Ureter (tissue), 1 donor: ENCODE measurements at places on chromosomes 12 and 14. TPM values are rescaled to one million over a fixed set of nuclear protein-coding genes. Genes with fewer than 3 reads are reported as not detected.

- DNase-seq, result peak; percentile 62
Measured at GRCh38 chr14:100221533-100222223, 17.3 kb upstream of the YY1 start.

The CLEC7A gene
- 9.0 TPM for total RNA-seq

The DNAI7 gene
- 1.5 TPM for total RNA-seq

DNA sequence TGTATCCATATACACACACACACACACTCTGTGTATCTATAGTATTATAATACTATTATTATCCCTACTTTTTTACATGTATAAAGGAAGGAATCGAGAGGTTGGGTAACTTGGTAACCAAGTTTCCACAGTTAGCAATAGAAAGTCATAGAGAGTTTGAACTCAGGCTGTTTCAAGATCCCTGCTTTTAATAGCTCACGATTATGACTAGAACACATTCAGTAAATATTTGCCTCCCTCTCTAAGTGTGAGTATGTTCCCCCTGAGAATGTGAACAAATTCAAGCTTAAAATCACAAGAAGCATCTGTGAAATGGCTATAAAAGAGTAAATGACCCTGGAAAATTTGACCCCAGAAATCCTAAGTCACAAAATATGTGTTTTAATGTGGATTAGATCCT is 11.0 kb upstream of the REP15 start:
- no peak for DNase-seq

DNA sequence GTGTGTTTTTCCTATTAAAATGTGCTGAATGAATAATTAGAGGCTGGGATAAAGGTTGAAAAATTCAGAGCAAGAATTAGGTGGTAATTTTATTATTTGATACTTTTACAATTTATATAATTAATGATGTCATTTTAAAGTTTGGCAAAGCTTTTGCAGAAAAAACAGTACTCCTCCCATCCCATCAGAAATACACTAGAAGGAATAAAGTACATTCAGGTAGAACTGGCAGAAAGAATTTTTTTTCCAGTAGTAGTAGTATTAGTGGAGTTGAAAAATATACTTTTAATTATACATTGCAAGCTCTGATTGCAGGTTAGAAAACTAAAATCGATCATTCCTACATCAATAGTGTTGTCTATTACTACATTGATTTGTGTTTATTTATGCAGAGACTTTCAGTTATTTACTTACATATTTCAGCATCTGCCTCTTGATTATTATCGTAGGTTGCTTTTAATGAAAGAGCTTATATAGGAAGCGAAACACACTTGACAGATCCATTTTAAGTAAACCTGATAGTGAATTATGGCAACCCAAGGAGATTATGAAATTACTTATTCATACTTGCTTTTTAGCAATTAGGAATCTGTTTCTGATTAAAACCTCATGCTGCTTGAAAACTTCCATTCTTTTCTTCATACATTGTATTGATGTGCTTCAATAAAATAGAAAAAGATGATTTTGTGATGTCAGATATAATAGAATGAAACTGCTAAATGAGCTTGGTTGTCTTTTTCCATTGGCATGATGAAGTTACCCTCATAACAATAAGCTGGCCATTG is 10.1 kb downstream of the FOXG1 start:
- no peak for DNase-seq

DNA sequence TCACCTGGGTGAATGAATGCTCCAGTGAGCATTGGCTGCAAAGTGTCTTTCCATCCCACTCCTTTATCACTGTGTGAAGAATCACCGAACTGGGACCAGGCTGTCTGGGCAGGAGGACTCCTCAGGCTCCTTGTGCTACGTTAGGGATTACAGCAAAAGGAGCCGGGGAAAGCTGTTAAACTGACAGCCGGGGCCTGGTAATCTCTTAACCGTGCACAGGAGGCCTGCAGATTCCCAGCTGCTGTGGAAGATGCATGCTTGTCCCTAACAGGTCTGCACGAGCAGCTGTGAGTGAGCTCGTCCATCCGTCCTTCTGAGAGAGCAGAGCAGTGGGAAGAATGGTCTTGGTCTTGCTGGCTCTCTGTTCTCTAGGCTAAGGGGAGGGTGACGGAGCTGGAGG is 231.5 kb downstream of the AACS start:
- DNase-seq, result no peak

DNA sequence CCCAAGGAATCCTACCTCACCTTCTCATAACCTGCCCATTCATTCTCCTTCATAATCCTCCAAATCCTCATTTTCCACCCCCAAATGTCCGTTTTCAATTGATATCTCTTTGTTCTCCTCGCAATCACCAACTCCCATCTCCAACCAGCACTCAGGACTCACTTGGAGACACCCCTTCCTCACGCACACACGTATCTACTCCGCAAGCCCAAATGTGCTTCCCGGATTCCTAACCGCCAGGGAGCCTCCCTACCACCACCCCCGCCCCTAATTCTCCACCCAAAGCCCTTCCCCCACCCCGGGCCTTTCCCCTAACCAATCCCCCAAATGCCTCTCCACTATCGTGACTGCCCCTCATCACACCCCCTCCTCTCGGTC is 304 bp downstream of the KCTD10 start:
- DNase-seq, result no peak

- no peak for DNase-seq
Measured at GRCh38 chr12:15858353-15858752, 23.8 kb upstream of the STRAP start.

- DNase-seq, result no peak
Measured at GRCh38 chr14:30191639-30192279, 264.1 kb upstream of the PRKD1 start.

The CLMN gene
- total RNA-seq, result 91.9 TPM

GRCh38 chr12:27359578-27360340 is 27.1 kb downstream of the BMAL2 start:
- DNase-seq, result no peak

DNA sequence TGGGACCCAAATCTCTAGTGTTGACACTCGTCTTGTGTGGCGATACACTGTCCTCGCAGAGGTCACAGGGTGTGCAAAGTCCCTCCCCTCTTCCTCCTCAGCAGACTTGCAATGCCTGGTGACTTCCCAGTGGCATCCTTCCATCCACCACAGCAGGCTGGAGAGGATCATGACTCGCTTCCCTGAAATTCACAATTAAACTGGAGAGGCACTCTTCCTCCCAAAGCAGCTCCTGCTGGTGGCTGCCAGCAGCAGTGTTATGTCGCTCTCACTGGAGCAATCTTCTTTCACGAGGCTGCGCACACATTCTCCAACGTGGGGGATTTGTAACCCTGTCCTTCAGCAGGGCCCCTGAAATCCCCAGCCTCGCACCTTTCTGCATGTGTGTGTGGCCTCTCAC is 145.2 kb upstream of the TMCC3 start:
- DNase-seq, result no peak

The LRTM2 gene
- not detected for total RNA-seq

DNA sequence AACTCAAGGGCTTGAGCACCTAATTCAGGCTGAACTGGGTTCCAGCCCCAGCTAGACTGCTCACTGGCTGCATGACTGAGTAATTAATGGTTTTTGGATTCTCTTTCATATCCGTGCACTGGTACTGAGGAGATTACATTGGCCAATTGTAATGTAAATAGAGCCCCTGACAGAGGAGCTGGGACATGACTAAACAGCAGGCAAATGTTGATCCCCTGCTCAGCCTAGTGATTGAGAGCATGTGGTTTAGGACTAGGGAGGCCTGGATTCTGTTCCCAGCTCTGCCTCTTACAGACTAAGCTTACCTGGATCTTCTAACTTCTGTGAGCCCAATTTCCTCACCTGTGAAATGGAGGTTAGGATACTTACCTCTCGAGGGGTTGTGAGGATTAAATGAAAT is 204.3 kb downstream of the ESR2 start:
- no peak for DNase-seq

DNA sequence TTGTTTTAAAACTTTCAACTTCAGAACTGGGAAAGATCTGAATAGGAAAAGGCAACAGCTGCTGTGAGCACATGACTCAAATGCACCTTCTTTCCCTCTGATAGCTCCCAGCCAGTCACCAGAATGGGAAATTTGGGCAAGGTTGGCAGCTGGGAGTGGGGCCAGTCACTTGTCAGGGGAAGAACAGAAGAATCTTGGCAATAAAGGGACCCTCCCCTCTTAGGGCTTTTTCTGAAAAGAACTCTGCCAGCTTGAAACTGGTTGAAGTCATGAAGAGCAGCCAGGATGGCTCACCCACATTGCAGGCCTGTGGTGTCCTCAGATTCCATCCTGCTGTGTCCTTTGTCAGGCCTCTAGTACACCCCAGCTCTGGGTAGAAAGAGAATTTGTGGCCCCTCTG is 10.3 kb upstream of the RIC8B start:
- DNase-seq, result no peak

- peak; percentile 62 for DNase-seq
Measured at GRCh38 chr12:2783936-2784600, 10.7 kb upstream of the FKBP4 start.

GRCh38 chr12:6723607-6724408 is at the start of gene COPS7A:
Gene COPS7A (plus strand): TSS chr12:6724046. CDS start chr12:6724657, 611 bp downstream.
- DNase-seq, result peak; percentile 97

GRCh38 chr14:55540847-55541773 is 38.9 kb upstream of the KTN1 start:
- no peak for DNase-seq

The TMEM30B gene
- total RNA-seq, result 34.0 TPM

- no peak for DNase-seq
Measured at GRCh38 chr14:95835121-95835730, 41.4 kb upstream of the TUNAR start.

DNA sequence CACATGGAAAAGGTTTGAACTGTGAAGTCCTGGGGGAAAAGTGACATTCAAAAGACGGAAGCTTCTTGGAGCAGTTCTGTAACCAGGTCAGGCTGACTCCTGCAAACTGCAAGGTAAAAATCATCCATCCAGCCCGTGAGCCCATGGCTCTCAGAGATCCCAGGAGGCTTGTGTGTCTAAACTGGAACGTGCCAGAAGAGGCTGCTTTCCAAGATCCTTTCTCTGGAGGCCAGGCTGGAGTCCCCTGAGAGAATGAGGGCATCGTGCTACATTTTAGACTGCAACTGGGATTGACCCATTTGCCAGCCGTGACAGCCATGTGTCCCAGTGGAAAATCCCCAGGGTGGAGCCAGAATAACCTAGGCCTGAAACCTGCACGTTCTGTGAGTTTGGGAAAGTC is 7.8 kb upstream of the WSCD2 start:
- DNase-seq, result no peak

The SLC38A4 gene
- total RNA-seq, result 37.1 TPM

The ASPG gene
- 6.4 TPM for total RNA-seq

GRCh38 chr12:39777465-39777864 is 157.9 kb upstream of the ABCD2 start:
- no peak for DNase-seq

The NPAS3 gene
- total RNA-seq, result 2.3 TPM

The GPD1 gene
- 1.7 TPM for total RNA-seq

The LMNTD1 gene
- not detected for total RNA-seq

DNA sequence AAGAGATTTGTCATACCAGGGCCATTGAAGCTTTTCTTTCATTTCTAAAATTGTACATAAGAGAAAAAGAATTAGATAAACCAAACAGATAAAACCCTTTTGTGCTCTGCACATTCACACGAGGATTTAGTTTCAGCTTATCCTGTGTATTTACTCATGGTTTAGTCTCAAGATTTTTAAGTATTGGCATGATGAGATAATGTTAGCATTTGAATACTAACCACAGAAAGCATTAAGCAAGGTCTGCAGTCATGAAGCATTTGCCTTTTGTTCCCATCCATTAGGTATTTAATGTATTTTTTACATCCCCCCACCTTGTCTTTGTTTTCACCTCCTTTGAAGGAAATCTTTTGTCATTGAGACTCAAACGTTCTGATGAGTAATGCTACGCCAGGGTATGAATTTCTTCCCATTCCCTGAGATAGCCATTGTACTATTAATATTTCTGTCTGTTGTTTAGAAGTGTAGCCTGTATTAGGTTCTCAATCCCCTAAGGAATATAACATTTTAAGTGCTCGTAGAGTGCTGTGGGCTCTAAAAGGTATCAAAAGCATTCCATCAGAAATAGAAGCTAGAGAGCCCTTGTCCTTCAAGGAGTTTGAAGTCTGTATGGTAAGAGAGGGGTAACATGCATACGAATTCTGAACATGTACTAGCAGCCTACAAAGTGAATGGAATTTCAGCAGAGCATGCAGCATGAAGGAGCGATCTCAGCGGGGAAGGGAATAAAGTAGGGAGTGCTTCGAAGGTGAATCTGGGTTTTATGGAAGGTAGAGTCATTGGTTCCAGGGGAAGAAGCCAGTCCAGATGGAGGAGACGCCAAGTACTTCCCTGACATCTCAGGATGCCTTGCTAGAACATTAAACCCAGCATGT is 22.3 kb downstream of the CRADD start:
- DNase-seq, result no peak

DNA sequence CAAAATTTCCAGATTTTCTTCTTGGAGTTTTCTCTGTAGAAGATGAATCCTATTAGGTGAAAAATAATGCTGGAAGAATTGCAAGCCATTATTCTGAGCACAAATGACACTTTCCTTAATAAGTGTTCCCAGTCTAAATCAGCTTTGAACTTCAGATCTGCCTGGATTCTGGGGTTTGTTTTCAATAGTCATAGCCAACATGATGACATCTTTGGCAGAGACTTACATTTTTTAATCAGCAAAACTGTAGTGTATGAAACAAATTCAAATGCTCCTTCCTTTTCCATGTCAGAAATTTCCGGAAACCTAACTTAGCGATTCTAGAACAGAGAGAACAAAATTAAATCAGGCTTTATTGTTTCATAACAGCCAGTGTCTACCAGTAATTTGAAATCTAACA is 88.5 kb downstream of the TSPAN8 start:
- DNase-seq, result no peak

DNA sequence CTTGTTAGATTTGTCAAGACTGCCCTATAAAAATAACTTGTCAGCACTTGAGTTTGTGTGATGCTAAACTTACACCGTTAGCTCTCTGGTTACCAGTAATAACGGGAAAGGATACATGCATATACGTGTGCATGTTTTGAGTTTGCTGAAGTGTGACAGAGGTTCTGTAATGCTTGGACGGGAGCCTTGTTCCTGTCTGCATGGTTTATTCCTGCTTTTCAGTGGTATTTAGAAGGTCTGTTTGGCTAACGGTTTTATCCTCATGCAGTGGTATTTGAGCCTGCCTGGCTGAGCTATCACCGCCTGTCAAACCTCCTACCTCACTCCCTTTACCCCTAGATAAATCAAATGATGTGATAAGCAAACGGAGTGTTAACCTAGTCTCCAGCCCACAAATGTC is 305.6 kb downstream of the GALC start:
- DNase-seq, result no peak

The SLC15A4 gene
- 27.6 TPM for total RNA-seq

The FGF23 gene
- not detected for total RNA-seq

GRCh38 chr12:54401119-54401518 is 16.6 kb upstream of the ZNF385A start:
- DNase-seq, result no peak

The CMTM5 gene
- total RNA-seq, result 1.1 TPM

GRCh38 chr12:89357297-89357730 is 5.0 kb upstream of the DUSP6 start:
- DNase-seq, result no peak

GRCh38 chr12:56029666-56030293 is 8.9 kb downstream of the IKZF4 start:
- DNase-seq, result no peak
